Activated CD4-positive, alpha-beta T cell treated with anti-CD3 and anti-CD28 coated beads, Interleukin-2, amount 50 U/mL, for 4 hours (primary cell): ENCODE measurements at places on chromosomes 4 and X.

- DNase-seq: no peak
Measured at GRCh38 chrX:122777766-122778165, 406.3 kb upstream of the GRIA3 start.

DNA sequence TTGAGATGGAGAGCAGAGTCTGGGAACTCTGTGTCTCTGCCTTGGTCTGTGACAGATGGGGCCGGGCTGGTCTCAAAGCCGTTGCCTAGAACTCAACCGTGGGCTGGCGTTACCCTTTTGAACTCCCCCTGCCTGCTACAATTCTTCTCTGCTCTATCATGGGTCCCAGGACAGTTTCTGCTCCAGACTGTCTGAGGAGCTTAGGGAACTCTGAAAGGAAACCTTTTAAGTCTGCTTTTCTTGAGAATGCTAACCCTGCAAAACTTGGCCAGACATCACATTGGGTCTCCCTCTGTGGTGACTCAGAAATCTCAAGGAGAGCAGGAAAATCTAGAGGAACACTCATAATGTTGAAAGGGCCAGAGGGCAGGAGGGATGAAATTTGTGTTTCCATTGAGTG lies 240.6 kb downstream of the CBR4 start:
- DNase-seq: no peak

GRCh38 chr4:123896446-123897071 lies 500.0 kb downstream of the SPRY1 start:
- no peak for DNase-seq

- no peak for DNase-seq
Measured at GRCh38 chr4:184899261-184900134, 73.7 kb upstream of the ACSL1 start.

- DNase-seq: no peak
Measured at GRCh38 chr4:17385403-17385802, 126.5 kb downstream of the QDPR start.

- DNase-seq: no peak
Measured at GRCh38 chrX:139877710-139878414, 55.0 kb downstream of the ATP11C start.

DNA sequence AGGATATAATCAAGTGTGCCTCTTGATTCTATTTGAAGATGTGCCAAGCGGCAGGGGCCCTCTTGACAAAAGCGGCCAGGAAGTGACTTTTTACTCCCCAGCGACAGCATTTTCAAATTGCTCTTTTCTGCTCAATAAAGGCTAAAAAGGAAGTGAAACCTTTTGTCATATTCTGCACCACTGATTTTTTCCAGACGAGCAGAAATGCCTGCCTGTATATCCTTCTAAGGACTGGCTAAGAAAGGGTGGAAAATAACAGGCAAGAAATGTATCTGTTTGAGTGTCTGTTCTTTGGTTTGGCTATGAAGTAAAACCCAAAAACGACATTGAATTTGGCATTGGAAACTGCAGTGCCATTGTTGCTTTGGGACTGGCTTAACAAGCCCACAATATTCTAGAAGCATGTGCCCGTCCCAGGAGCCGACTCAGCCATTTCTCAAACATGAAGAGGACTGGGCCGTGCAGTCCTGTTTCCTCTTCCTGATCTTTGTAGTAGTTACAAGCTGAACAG lies 25.4 kb downstream of the TMSB4X start:
- DNase-seq: no peak
